ENCODE measurements at places on chromosomes 13 and 19.

GRCh38 chr19:5354403-5354802 lies 13.8 kb upstream of the PTPRS start:
- DNase-seq, result no peak

DNA sequence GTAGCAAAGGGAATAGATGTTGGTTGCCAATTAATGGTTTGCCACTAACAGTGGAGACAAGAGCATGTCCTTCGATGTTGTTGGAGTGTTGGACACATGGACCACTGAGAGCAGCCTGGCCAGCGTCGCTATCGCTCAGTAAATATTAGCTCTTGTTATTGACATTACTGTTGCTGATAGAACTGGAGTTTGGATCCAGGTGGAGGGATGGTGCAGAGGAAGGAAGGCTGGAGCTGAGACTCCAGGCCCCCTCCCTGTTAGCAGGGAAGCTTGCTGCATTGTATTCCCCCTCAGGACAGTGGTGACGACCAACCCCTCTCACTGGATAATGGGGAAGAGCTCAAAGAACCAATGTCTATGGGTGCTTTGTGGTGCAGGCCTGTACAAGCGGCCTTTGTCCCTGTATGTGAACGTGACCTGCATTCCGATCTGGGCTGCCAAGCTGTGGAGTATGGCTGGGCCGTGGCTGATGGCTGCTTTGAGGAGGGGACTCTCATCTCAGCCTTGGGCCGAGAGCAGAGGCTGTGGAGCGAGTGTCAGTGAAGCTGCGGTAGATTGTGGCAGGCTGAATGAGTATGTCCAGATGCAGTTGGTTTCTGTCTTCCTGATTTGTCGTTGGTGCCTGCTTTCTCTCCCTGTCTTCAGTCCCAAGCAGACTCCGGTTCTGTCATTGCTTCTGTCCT lies 7.0 kb downstream of the CLASRP start:
- no peak for DNase-seq

DNA sequence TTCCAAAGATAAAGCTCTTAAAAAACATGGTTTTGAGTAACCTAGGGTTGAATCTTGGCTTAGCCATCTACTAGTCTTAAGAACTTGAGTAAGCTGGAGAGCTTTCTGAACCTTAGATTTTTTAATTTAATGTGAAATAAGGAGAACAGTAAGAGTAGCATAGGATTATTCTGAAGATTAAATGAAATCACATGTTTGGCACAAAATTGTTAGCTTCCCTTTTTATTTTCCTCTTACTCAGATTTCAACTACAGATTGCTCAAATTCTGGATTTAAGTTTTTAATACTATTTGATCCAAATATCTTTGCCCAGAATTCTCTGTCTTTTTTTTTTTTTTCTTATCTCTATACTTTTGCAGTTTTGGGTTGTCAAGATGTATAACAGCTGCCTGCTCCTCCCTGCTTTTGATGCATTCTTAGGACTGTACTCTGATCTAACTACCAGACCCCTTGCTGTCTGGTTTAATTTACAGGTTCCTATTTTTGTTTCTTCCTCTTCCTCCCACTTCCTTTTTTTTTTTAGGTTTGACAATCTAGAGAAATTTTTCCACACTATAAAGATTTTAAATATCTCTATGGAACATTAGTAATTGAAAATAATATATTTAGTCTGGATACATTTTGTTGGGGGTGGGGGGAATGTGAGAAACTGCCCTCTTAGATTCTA lies 12.3 kb downstream of the POMP start:
- DNase-seq, result no peak

DNA sequence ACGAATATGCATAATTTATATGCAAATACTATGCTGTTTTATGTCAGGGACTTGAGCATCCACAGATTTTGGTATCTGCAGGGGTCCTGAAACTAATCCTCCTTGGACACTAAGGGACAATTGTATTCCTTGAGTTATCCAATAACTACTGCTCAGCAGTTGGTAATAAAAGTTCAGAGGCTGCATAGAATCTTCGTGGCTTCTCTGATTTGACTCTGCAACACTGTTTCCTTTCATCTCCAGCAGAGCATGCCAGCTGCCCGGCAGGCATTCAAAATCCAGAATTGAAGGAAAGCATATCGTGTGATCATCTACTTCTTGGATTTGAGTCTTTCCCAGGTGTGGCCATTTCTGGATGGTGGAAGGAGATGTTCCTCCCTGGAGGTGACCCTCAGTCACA lies 64.5 kb upstream of the MRI1 start:
- DNase-seq, result no peak

DNA sequence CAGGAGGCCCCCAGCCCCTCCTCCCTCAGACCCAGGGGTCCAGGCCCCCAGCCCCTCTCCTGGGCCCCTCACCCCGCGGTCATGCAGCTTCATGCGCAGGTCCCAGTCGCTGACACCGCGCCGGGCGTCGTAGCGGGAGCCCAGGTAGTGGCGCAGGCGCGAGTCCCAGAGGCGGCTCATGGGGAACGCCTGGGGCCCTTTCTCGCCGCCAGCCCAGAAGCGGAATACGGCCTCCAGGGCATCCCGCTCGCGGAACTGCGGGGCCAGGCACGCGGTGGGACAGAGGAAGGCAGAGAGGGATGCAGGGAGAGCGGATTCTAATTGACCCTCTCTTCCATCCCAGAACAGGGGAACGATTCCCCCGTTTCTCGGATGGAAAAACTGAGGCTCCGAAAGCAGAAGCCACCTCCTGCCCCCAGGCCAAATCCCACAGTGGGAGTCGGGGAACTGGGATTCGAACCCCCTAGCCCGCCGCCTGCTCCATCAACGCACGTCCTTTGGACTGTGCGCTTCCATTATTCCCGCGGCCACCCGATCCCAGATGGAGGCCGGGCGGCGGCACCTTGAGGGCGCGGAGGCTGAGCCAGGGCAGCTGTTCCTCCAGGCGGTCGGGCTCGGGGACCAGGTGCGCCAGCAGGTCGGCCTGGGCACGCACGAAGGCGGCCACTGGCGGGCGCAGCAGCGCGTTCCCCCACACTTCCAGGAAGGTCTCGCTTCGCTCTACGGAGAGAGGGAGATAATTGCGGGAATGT lies 4.2 kb upstream of the TNNI3 start:
- DNase-seq, result no peak

DNA sequence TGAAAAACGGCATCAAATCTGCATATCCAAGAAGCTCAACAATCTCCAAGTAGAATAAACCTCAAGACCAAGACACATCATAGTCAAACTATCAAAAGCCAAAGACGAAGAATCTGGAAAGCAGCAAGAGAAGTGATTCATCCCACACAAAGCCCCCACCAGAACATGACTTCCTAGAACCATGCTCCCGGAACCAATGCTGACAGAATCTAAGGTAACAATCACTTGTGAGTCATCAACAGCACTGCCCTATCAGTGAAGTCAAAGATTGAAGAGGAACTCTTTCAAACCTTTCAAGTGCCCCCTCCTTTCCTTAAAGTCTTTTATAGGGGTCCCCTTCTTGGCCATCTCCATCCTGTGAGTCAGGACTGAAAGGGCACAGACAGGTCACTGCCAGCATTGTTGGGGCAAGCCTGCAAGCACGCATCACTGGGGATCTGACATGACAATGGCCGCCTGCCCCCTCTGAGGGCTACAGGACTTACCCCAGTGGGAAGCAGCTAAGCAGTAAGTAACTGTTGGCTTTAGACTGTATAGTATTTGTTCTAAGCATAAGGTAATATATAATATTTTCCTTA lies at the start of gene CCDC70:
CCDC70 (plus strand) TSS at position 247 of the 578 bp plus-strand sequence. CDS start 3,443 bp downstream, outside the sequence.
- DNase-seq, result no peak

DNA sequence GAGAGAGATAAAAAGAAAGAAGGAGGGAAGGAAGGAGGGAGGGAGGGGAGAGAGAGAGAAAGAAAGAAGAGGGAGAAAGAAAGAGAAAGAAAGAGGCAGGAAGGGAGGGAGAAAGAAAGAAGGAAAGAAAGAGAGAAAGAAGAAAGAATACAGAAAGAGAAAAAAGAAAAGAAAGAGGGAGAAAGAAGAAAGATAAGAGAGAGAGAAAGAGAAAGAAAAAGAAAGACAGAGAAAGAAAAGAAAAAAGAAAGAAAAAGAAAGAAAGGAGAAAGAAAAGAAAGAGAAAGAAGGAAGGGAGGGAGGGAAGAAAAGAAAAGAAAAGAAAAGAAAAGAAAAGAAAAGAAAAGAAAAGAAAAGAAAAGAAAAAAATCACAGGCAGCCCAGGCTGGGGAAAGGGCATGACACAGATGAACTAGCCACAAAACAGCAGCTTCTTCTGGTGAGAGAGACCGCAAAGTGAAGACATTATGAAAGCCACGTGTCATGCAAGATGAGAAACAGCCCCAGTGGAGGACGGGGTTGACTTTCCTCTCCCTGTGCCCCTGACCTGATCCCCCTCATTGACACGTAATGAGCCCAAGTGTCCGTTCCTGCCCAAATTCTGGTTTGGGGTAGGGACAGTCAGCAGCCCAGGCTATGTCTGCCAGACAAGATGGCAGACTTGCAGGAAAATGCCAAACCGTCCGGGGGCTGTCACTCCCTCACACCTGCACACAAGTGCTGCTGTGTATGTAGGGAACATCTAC lies 102.1 kb downstream of the INSR start:
- no peak for DNase-seq

DNA sequence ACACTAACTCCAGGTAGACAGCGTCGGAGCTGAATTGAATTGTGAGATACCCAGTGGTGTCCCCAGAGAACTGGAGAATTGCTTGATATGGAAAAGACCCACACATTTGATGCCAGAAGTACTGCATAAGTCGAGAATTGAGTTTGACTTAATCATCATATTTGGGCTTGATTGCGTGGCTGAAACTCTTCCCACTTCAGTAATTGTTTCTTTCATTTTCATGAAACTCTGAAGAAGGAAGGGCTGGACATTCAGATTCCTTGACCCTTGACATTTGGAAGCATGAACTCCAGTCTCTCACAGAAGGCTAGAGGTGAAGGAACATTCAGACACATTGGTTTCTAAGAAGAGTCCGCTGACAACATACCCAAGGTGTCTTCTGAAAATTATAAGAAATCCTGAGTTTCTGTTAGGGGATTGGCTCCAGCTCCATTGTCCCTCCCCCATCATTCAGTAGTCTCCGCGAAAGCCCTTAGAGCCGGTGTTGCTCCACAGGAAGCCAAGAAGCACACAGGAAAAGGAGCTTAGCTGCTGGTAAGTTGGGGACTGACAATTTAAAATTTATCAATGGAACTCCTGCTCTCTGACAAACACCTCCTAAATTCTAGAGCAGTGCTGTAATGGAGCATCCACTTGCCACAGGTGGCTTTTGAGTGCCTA lies at the start of gene FPR2:
FPR2 (plus strand) TSS at position 484 of the 660 bp plus-strand sequence. CDS start 7,479 bp downstream, outside the sequence.
- no peak for DNase-seq

DNA sequence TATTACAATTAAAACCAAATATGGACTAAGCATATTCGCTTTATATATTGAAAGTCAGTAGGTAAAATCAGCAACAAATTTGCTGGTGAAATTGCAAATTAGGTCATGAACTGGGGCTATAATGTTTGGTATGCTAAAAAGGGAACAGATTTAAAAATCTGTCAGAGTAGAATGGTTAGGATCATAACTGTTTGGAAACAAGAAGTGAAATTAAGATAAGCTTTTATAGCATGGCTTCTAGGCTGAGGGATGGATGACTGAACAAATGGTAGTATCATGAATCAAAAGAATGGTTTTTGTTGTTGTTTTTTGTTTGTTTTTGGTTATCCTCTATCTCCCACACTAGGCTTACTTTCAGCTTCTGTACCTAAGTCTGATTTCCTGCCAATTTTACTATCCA lies 1090.4 kb downstream of the PCDH9 start:
- no peak for DNase-seq

- no peak for DNase-seq
Observed at GRCh38 chr19:17497149-17497798, 14.2 kb upstream of the PGLS start.

- no peak for DNase-seq
Observed at GRCh38 chr19:30374865-30375552, 2.8 kb downstream of the ZNF536 start.

DNA sequence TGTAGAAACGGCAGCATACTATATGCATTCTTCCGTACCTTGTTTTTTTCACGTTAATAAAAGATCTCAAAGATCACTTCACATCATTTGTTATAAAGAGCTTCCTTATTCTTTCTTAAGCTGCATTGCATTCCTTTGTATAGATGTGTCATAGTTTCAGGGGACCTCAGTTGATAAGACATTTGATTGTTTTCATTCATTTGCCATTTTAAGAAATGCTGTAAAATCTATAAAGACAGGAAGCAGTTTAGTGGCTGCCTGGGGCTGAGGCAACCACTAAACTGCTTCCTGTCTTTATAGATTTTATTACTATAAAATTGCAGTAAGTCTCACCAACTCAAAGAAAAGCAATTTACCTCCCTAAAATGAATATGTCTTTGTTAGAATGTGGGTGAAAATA lies 59.4 kb downstream of the ZDHHC20 start:
- DNase-seq, result no peak

- DNase-seq, result no peak
Observed at GRCh38 chr13:59356607-59357006, 807.1 kb downstream of the DIAPH3 start.

DNA sequence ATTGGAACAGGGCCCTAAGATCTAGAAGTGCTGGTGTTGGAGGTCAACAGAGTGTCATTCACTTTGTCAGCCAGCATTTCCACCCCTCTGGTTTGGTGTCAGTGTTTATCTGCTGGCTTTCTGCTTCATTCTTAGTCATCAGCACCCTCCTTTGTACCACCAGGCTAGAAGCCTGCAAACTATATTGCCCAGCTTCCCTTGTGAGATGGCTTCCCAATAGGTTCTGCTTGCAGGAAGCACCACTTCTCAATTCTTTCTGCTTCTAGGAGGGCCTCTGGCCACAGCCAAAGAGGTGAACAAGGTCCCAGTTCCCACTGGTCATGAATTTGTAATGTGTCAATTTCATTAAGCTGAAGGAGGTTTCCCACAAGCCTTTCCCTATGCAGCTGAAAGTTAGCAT lies 36.4 kb upstream of the CALM3 start:
- no peak for DNase-seq

GRCh38 chr13:100773923-100774663 lies 99.5 kb upstream of the TMTC4 start:
- DNase-seq, result no peak

DNA sequence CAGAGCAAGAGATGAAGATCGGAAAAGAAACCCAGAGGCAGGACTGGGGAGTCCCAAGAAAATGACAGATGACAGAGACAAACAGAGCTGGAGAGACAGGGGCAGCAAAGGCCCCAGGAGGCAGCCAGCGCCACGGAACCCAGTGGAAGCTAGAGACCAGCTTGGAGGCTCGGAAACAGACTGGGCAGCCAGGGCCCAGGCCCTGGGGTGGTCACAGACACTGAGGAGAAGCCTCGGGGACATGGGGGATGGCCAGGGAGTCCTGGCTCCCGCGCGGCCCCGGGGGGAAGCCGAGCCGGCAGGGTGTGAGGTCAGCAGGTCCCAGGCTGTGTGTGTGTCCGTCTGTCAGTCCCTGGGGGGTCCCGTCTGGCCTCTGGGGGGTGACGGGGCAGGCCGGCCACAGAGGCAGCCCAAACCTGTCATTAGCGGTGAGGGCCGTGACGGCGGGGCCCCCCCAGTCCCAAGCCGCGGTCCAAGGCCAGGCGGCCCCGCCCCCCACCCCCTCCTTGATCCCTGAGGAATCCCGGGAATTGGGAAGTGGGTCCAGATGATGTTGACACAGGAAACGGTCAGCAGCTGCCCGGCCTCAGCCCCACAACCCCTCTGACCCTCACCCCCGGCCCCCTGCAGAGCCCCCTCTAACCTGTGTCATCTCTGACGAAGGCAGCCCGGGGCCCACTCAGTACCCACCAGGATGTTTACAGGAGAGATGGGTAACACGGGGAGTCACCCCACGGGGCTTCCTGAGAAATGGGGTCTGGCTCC lies 2.5 kb upstream of the TMEM190 start:
- no peak for DNase-seq

GRCh38 chr19:40216777-40217026 lies 1.5 kb downstream of the TTC9B start:
- DNase-seq, result no peak

GRCh38 chr19:13881692-13882418 lies 4.9 kb downstream of the NANOS3 start:
- no peak for DNase-seq

Data from NCI-H1048 (cell line).